Activated naive CD8-positive, alpha-beta T cell treated with anti-CD3 and anti-CD28 coated beads for 36 hours (primary cell): ENCODE measurements at places on chromosomes 1 and 21.

GRCh38 chr1:924656-925560 is 1.2 kb downstream of the SAMD11 start:
- no peak for DNase-seq

DNA sequence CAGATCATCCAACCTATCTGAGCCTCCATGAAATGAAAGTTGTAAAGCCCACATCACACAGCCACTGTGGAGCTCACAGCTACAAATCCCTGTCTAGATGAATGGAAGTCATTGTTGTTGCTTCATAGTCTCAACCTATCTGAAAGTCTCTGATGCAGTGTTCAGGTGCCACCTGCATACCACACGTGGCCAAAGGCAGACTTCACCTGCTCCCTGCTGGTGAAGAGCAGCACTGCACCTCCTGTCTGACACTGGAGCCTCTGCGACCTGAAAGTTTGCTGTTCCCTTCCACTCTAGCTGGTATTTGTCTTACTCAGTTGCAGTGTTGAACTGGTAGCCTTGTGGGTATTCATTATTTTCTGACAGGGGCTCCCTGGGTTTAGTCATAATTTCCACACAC is 18.4 kb downstream of the LORICRIN start:
- peak; percentile 41 for DNase-seq

DNA sequence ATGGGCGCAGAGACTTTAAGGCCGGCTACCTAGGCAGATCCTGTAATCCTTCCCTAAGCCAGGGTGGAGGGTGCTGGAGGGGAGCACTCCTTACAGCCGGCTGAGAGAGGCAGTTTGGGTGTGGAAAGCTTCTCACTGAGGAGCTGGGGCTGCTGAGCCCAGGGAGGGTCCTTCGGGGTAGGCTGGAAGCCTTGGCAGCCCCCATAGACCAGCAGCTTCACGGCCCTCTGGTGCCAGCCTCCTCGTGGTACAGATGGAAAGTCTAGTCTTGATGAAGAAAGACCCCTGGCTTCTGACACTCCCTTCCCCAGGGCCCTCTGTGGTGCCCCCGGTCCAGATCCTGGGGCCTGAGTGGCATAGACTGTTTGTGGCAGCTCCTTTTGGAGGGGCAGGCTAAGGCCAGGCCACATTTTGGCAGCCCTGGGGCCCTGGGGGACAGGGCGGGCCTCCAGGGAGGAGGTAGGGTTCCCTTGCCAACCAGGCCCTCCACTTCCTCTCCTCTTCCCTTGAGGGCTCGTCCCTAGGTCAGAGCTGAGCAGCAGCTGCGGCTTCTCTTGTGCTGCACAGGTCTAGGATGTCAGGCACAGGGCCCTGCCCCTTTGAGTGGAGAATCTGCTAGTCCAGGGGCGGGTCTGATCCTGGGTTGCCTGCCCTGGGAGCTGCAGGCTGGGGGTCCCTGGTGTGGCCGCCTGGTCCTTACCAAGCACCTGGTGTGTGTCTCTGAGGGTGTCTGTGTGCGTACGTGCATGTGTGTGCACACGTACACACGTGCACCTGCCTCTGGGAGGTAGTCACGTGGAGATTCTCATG is 4.8 kb downstream of the AMPD2 start:
- DNase-seq, result no peak

DNA sequence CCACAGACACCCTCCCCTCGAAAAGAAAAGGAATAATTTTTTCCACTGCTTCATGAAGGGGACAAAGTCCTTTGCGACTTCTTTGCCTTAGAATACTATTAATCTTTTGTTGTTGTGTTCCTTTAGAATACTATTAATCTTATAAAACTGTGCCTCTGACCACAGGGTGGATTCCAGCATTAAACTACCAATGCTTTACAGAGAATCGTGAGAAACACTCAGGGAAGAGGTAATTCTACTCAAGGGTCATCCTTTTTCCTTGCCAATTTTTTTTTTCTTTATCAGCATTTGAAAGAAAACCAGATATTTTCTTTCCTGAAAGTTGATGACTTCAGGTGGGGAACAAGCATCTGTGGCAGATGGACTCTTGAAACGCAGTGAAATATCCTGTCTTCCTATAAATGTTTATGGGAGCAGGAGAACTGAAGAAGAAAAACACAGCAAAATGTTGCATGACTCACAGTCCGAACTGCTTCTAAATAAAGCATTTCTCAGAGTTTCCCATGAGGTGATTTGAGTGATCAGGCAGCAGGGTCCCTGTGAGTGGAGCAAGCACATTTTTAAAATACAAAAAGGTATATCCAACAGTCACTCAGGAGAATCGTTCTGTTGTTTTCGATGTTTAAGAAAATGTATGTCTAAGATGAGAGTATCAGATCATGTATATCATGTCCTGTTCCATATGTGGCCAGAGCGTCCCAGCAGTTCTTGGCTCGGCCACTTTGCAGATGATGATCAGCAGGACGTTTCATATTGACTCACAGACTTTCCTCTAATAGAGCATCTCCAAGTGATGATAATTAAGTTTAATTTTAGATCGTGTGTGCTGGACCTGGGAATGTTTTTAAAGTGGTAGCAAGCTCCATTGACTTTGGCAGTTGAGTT is 154.2 kb upstream of the RUNX1 start:
- no peak for DNase-seq

GRCh38 chr21:21864321-21864840 is 866.2 kb downstream of the NCAM2 start:
- DNase-seq, result no peak

DNA sequence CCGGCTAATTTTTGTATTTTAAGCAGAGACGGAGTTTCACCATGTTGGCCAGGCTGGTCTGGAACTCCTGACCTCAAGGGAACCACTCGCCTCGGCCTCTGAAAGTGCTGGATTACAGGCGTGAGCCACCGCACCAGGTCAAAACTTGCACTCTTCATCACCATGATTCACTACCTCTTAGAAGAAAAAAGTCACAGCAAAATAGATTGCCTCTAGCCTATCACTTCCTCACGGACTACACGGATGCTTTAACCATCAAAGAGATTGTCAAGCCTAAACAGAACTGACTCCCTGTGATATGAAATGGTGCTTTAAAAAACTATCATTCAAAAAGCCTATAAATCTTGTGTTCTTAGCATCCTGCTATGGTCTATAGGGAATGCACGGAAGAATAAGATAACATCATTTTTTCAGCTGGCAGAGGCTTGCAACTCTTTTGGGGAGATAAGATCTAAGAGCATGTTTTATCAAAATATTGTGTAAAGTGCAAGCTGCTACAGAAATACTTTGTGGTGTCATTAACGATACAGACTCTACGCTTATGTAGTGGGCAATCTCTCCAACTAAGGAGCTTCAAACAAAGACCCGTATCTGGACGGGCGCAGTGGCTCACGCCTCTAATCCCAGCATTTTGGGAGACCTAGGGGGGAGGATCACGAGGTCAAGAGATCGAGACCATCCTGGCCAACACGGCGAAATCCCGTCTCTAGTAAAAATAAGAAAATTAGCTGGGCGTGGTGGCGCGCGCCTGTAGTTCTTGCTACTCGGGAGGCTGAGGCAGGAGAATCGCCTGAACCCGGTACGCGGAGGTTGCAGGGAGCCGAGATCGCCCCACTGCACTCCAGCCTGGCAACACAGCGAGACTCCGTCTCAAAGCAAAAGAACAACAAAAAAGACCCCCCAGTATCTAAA is 966 bp downstream of the TFB2M start:
- DNase-seq, result no peak

DNA sequence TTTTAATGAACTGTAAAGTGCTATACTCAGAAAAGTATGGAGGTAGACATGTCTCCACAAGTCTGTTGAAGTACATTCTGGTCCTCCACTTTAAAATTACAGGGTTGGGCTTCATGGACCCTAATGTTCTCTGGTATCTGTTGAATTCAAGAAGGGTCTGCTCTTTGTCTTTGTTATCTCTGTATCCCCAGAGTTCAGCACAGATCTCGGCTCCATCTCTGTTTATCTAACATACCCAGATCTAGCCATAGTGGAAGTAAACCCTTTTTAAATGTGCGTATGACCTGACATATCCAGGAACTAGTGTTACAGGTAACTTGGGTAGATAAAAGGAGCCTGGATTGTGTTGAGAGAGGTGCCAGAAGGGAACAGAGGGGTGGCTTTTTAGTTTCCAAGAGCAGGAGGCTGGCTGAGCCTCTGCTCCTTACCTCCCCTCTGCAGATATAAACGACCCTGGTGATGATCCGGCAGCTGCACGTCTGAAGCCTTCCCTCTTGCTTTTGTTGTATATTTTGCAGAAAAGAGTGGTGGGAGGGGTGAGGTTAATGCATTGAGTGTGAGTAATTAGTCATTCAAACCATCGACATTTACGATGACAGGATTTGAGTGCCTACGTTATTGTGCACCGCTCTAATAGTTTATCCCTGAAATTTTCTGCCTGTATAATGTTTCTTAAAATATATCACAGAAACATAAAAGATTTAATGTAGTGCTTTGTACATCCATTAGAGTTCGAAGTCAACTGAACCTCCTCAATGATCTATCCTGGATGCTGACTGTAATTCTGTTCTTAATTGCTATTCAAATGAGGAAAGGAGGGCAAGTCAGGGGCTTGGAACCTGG is 30.8 kb downstream of the ELAVL4 start:
- no peak for DNase-seq

DNA sequence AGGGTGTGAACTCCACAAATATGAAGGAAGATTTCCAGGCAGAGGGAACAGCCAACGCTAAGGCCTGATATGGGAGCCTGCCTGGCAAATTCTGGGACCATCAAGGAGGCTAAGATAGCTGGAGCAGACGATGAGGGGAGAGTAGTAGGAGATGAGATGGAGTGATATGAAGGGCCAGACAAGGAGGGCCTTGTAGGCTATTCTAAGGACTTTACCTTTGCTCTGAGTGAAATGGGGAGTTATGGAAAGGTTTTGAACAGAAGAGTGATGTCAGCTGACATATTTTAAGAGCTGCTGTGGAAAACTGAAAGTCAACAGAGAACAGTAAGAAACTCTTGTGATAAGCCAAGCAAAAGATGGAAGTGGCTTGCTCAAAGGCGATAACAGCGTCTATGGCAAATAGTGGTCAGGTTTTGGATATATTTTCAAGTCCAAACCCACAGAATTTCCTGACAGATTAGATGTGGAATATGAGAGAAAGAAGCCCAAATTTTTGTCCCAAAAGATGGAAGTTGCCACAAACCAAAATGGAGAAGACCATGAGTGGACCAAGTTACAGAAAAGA is 2.1 kb upstream of the TP53BP2 start:
- DNase-seq, result no peak

DNA sequence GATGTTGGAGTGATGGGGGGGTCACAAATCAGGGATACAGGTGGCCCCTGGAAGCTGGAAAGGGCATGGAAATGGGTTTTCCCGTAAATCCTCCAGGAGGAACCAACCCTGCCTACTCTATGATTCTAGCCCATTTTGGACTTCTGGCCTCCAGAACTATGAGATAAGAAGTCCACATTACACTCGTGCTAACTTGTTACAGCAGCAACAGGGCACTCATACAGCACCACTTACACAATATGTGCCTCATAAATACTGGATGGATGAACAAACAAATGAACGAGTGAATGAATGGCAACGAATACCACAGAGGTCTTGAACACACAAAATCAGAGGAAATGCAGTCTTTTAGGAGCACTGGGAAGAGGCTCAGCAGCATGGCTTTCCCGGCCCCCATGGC is 531.3 kb downstream of the NPHP4 start:
- DNase-seq, result no peak

- no peak for DNase-seq
These were observed 168.3 kb downstream of the TM2D1 start for GRCh38 chr1:61556631-61557030.

DNA sequence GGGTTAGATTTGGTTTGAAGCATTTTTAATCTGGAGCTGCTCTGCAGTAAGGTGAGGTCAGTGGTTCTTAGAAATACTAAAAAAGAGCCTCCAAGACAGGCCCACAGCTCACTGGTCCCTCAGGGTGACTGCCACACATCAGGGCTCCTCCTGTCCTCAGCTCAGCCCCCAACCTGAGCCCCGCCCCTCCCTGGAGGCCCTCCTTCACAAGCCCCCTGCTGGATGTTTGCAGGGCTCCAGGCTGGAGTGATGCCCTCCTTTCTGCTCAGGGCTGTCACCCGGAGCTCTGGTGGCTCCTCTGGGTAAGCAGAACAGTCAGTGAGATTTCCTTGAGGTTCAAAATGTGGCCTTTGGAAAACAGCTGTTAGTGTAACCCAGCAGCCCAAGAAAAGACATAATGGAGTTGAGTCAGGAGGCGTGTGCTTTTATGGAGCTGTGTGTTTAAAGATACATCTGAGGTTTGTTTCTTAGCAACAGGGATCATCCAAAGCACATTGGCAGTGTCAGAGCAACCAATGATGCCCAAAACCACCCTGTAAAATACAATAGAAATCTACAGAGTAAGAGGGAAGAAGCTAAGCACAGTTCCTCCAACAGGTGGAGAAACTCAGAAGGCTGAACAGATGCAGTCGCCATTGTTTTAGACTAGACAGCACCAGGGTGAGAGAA is 21.4 kb downstream of the STUM start:
- DNase-seq, result peak; percentile 46

GRCh38 chr1:200505257-200505656 is 95.4 kb upstream of the ZNF281 start:
- no peak for DNase-seq

GRCh38 chr1:201594575-201595245 is 55.8 kb downstream of the NAV1 start:
- DNase-seq, result no peak

- DNase-seq, result no peak
These were observed 67.7 kb upstream of the RGS2 start for GRCh38 chr1:192741095-192741494.

DNA sequence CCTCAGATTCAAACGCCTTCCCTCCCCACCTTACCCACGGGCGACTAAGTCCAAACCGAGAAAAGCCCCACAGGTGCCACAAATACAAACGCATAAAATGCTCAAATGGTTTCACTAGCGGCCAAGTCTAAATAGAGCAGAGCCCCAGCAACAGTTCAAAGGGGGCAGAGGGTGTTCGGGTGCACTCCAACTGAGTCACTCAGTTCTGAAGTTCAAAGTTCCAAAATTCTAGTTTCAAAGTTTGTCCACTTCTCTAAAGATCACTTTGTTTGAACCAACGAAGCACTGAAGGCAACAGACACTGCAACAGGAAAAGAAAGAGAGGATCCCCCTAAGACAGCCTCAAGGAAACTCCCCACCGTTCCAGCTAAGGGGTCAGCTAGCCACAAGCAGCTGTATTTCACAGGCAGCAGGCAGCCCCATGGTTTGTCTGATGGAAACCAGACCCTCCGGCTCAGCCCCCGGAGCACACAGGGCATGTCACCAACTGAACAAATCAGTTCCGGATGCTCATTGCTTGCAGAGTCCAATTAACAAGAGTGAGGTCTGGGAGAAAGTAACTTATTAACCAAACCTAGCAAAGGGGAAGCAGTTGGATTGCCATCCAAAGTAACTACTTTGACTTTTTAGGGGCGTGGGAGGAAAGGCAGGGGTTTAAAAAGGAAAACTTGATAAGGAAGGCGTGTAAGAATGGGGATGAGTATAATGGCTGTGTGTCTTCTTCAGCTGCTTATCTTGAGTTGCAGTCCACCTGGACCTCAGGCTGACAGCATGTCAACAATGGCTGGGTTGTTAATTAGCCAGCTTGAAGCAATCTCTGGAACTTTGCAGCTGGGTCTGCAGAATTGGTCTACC is 1423.9 kb upstream of the PRMT6 start:
- no peak for DNase-seq
